ENCODE measurements at places on chromosomes 4 and X.

- no peak for DNase-seq
These were observed 31.0 kb downstream of the NSG1 start for GRCh38 chr4:4417886-4418285.

- DNase-seq = no peak
These were observed 707 bp upstream of the UNC5C start for GRCh38 chr4:95549246-95550114.

GRCh38 chr4:40455340-40455902 is 120.3 kb downstream of the CHRNA9 start:
- no peak for DNase-seq

- DNase-seq = peak; percentile 32
These were observed 180.2 kb upstream of the TET2 start for GRCh38 chr4:104966349-104967033.

- no peak for DNase-seq
These were observed 795.8 kb upstream of the IGFBP7 start for GRCh38 chr4:57905965-57906364.

GRCh38 chr4:52637116-52637515 is 22.0 kb downstream of the USP46 start:
- DNase-seq = no peak
